ENCODE measurements at places on chromosomes 2 and 18.

GRCh38 chr2:225468131-225468530 is 68.6 kb downstream of the NYAP2 start:
- DNase-seq = no peak

DNA sequence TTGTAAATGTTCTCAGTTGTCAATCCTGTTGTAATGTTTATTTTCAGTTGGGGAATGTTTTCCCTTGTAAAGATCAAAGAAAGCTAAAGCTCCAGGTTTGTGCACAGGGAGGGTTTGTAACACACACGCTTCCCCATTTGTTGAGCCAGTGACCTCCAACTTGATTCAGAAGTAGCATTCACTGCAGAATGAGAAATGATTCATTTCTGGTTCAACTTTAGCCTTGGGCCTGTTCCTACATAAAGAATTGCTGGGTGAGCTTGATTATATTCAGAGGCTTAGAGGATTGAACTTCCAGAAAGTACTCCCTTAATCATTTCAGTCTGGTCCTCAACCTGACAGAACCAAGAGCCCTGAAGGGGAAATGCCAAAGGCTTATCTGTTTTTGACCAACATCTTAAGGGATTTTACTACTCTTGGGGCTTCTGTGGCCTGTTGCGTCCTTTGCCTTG is 70.6 kb upstream of the CAVIN2 start:
- no peak for DNase-seq

DNA sequence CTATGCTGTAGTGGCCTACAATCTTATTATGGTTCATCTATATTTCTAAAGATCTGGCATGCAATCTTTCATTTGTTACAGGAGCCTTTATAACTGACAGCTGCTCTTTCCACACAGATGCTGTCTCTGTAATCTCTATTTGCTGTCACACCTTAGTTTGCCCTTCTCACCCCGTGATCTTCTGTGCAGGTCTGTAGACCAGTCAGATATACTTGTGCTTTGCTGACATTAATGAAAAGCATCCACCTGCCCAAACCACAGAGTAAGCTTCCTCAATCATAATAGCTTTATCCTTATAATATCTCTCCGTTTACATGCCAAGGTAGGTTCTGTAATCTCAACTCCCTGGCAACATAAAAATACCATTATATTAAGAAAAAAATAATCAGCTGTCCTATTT is 122.4 kb downstream of the GRB14 start:
- no peak for DNase-seq

DNA sequence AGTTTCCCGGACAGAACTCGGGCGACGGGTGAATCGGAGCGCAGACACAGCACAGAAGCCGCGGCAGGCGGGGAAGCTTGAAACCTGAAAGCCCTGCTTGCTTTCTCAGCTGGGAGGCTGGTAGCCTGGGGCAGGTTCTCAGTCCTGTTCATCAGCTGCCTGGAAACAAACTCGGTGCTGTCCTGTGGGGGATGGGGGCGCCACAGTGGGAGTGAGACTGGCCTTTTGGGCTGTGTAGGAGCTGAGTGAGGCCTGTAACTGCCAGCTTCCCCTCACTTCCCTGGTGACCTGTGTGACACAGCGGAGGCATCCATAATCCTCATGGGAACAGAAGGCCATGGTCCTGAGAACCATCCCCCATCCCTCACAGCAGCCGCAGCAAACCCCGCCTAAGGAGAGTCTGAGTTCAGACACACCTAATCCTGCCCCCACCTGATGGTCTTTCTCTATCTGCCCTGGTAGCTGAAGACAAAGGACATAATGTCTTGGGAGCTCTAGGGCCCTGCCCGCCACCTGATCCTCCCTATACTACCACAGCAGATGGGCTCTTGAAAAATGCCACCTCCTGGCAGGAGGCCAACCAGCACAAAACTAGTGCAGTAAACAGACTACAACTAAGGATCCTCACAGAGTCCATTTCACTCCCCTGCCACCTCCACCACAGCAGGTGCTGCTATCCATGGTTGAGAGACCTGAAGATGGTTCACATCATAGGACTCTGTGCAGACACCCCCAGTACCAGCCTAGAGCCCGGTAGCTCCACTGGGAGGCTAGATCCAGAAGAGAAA is 52.7 kb upstream of the LDLRAD4 start:
- DNase-seq = no peak

DNA sequence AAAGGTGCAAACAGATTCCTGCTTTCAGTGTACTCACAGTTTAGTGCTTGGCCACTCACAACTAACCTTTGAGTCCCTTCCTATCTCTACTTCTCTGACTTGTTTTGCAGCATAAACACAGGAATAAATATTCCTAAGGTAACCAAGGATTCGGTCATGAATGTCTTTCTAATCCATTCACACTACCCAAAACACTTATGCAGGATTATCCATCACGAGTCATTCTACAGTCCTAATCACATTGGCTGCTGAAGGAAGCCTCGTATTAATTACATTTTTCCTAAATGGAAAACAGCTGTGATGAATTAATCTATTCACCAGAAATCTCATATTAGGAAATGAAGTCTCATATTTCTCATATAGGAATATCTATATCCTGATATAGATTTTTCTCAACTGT is 16.3 kb downstream of the RDH14 start:
- DNase-seq = no peak

DNA sequence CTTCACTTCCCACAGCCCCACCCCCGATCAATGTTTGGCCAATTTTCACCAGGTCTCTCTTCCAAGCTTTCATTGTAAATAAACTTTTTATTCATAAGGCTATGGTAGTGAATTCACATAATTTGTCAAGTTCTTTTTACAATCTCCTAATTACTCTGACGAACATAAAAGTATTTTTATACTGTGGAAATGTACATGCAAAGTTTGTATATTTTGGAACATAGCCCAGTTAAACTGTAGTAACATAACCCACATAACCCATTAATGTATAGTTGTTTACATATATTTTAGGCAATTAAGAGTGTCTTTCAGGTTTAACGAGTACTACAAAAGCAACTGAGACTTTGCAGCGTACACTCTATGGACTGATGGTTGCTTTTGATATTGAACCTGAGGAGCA is 228.3 kb upstream of the ERBB4 start:
- DNase-seq = no peak

- no peak for DNase-seq
Measured at GRCh38 chr18:23065234-23065806, 70.0 kb upstream of the CABLES1 start.

DNA sequence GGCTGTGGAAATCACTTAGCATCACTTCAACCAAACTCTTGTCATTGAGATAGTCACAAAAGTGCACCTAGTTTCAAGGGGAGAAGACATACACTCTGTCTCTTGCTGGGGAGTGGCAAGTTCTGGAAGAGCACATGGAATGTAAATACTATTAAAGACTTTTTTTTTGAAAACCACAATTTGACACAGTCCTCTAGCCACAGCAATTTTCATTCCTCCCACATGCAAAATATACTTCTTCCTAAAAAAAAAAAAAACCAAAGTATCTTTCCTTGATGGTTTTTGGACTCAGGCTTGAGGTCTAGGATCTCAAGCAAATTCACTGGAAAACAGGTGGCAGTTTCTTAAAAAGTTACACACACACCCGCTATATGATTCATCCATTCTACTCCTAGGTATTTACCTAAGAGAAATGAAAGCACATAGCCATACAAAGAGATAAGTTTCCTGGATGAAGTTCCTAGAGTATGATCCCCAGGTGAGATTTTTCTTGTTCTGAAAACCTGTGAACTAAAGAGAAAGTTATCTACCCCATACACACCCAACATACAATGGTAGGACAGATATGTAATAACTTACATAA is 295.8 kb downstream of the SP3 start:
- no peak for DNase-seq

DNA sequence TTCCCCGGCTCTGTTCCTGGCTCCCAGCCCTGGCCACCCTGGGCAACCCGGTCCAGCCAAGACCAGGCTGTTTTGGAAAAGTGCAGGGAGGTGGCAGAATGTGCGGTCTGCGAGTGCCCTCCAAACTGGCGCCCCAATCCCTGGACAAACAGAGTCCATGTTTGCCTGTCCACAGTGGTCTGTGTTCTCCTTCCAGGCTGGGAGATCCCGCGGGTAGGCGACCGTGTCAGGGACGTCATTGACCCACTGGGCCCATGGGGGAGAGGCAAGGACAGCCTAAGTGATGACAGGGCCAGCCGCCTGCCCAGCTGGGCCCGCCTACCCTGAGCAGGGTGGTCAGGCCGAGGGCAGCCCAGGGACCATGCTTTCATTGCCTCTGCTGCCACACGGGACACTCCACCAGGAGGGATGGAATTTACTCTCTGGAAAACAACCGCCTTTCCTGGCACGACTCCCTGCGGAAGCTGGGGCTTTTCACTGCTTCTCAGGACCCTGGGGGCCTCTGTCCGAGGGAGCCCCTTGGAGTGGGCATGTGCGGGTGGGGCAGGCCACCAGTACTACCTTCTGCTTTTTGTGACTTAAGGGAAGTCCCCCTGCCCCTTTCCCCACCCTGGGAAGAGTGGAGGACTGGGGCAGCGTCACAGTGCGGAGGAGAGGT is 20.1 kb downstream of the CYP26B1 start:
- no peak for DNase-seq

GRCh38 chr2:12110074-12110473 is 363.6 kb downstream of the LPIN1 start:
- DNase-seq = peak; percentile 55

DNA sequence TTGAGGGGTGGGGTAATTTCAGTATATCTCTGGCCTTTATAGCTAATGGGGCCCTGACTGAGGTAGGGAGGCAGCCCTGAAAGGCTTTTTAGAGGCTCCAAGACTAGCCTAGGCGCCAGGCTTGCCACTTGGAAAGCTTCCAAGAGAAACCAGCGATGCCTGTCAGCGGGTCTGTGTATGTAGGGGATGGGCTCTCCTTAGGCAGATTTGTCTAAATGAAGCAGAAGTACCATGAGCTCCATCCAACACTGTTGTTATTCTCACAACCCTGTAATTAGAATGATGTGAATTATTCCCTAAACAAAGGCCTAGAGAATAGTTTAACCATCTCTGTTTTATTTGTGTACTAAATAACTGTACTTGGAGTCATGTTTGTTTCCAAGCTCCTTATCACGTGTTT is 138.1 kb downstream of the B3GNT2 start:
- DNase-seq = no peak

DNA sequence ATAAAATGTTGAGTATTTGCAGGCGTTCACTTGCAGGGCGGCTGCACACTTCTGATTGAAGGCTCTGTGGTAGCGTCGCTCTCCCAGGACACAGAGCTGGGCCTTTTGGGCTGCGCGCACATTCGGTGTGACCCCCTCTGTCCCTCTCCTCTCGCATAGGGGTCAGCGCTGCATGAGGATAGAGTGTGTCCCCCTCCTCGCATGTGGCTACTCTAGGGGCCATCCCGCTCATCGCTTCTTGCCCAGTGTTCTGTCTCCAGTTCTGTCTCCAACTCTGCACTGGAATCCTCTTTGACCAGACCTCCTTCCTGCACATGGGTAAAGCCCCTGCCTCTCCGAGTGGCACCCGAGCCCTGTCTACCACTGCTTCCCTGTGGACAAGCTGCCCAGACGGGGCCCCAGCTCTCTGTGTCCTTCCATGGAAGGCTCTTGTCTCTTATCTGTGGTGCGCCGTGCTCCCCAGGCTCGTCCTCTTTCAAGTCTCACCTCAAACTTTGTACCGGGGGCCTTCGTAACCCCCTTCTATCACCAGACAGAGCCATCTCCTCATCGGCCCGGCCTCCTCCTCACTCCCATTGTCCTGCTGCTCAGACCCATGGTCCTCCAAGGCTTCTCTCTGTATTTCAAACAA is 278.0 kb upstream of the HDAC4 start:
- no peak for DNase-seq

DNA sequence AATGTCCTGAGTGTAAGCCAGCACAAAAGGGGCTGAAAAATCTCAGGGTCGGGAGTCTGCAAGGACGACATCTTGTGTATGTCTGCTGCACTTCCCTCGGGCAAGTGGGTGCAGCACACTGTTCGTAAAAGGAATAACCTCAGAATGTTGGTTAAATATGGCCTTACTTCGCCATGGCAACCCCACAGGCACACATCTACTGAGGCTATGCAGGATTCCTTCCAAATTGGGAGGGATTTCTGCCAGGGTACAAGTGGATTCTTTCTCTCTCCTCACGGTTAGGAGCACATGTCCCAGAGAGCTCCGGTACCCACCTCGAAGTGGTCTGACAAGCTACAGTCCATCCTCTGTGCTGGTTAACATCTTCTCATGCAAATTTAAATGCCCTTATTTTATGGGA is 277.7 kb upstream of the PXDN start:
- DNase-seq = no peak

DNA sequence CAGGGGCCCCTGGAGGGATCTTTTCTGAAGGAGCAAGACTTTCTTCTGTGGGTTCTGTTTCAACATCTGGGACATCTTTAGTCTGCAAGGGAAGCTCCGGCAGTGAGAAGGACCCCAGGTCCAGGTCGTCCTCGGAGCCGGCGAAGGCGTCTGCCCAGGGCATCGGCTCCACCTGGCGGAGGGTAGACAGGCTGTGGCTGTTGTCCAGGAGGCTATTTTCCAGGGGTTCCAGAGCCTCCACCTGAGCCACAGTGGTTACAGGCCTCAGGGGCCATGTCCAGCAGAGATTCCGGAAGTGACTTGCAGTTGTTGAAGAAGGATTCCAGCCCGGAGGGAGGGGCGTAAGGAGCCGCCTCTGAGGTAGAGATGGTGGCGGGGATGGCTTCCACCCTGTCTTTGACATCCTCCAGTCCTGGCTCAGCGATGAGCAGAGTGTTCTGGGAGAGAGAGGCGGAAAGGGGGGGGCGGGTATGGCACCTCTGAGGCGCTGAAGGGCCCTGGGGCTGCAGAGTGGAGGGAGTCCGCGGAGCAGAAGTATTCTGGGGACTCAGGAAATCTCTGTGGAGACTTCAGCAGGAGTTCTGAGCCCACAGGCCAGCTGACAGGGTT is 891.3 kb upstream of the LRRTM1 start:
- no peak for DNase-seq

DNA sequence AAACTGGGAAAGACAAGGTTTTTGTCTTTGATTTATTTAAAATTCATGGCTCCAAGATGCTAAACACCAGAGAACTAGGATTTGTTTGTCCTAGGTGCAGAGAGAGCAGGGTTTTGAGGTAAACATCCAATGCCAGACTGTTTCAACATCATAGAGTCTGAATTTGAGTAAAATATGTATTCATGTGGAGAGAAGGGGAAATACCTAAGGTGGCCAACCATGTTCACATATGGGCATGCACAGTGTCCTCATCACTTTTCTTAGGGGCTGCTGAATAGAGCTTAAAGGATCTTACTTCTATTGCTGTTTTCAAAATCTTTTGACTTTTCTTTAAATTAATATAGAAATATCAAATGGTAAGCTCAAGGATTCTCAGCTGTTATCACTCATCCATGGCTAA is 287.0 kb upstream of the CCDC68 start:
- no peak for DNase-seq

All from fibroblast of skin of left quadriceps (primary cell).